Chondrocyte (in vitro differentiated cells): ENCODE measurements at places on chromosomes 13 and 19. TPM values are rescaled to one million over a fixed set of nuclear protein-coding genes. Genes with fewer than 3 reads are reported as not detected.

GRCh38 chr13:59780058-59780457 is 383.7 kb downstream of the DIAPH3 start:
- no peaks in the 10 kb centered on the region for H3K27me3 ChIP-seq
- H3K36me3 ChIP-seq, result no peaks in the 10 kb centered on the region

DNA sequence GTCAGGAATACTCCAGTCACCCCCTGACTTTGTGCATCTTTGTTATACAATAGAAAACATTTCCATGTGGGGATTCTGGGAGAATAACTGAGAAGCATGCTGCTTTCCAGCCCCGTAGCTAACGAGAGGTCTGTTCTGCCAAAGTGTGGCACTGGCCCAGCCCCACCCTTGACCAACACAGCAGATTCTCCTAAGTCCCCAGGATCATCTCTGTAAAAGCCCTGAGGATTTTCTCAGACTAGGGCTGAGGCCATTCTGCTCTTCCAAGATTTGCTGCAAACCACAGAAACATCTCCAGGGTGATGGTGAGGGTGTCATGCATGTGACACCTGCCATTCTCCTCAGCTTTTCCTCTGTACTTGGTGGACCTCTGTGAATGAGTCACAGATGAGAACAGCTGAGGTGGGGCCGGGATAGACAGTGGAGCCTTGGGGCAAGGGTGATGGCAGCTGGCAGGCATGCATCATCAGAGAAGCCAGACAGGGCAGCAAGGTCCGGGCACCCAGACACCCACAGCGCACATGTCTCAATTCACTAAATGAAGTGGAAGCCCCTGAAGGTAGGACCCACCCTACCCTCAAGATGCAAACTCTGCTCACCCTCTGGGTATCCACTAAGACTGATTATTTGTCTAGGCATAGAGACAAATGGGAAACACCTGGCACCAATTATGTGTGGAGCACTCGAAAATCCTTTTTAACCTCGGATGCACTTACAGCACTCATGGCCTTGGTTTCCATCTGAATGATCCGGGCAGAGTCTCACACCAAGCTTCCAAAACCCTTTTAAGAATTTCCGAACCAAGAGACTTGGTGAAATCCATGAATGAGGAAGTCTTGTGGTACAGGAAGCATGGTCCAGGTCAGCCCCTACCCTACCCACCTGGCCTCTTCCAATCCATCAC is 20.1 kb upstream of the DOCK9 start:
- no peaks in the 10 kb centered on the region for H3K36me3 ChIP-seq
- H3K4me1 ChIP-seq, result peaks cover 43% of the 10 kb centered on the region
- peak overlapping the region; percentile 55 for H3K27ac ChIP-seq
- H3K4me3 ChIP-seq, result no peak overlapping the region

GRCh38 chr13:109200556-109200955 is 571.1 kb downstream of the MYO16 start:
- no peak overlapping the region for H3K4me3 ChIP-seq
- H3K36me3 ChIP-seq, result no peaks in the 10 kb centered on the region
- H3K27me3 ChIP-seq, result no peaks in the 10 kb centered on the region

DNA sequence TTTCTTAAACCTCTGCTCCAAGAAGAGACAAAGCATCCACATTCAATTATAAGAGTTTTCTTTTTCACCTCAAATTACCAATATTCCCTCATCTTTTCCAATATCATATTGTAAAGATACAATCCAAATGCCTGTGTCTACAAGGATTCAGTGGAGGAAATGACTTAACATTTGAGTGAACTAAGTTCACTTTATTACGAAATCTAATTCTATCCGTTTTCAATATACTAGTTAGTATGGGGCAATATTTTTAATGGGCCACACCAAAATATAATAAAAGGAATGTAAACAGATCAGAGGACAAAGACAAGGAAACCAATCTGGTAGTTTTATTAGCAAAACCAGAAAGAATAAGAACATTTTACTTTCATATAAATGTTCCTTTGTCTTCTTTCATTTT is 136.0 kb downstream of the DCLK1 start:
- H3K36me3 ChIP-seq, result no peaks in the 10 kb centered on the region
- H3K4me1 ChIP-seq, result peaks cover 52% of the 10 kb centered on the region
- H3K27me3 ChIP-seq, result peaks cover 3% of the 10 kb centered on the region

DNA sequence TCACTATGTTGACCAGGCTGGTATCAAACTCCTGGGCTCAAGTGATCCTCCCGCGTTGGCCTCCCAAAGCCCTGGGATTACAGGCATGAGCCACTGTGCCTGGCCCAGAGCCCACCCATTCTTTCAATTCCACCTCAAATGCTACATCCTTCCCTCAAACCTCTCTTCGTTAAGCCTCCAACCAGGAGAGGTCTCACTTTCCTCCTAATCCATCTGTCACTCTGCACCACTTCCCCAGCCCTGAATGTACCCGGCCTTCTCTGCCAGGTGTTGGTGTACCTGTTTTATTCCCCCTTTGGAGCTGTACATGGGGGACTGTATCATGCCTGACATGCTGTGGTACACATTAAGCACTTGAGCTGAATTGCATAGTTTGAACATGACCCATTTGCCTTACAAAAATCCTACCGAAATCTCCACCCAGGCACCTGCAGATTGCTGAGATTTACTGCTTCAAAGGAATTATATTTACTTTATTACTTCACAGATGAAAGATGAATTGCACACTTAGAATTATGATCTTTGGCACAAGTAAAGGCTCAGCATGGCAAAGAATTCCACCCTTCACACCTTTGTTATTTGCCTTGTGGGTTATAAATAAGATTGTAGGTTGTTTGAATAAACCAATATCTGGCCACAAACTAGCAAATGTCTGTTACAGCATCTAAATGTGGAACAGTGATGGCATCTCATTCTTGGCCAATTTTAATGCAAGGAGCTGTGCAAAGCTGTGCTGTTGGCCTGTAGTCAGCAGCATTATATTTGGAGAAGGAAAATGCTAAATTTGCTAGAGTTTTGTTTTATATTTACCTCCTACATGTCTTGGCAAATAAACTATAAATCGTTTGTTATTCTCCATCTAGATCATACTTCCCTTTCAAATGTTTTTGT is 15.6 kb upstream of the WASF3 start:
- no peak overlapping the region for H3K27ac ChIP-seq
- H3K4me3 ChIP-seq, result no peak overlapping the region
- peaks cover 37% of the 10 kb centered on the region for H3K27me3 ChIP-seq
- H3K4me1 ChIP-seq, result peaks cover 10% of the 10 kb centered on the region

DNA sequence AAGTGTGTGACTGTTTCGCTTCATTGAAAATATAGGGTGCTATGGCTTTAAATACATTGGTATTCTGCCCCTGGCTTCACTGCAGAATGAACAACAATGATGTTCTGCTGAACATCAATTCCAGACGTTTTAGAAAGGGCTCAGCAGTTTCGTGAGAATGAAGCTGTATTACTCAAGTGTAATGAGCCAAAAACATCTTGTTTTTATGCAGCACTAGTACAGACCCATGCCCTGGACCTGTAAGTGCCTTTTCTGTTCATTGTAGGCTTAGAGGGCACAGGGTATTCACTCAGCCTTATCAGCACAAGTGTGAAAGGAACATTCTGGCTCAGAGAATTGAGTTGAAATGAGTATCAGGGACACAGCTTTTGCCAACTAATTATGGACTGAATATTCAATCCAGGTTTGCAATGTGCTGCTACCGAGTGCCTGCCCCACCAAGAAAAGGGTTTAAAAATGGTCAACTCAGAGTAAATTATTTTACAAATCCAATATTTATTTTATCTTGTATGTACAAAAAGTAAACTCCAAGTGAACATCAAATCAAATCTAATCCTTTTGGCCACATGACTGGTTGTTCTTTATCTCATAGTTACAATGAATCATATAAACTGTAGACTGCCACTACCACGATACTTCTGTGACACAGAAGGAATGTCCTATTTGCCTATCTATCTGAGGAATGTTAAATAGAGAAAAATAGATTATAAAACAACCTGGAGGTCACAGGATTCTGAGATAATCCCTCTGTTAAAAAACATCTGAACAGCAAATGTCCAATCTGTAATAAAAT is 362.8 kb downstream of the NALCN start:
- H3K27ac ChIP-seq, result no peak overlapping the region
- no peaks in the 10 kb centered on the region for H3K27me3 ChIP-seq
- H3K4me3 ChIP-seq, result no peak overlapping the region
- DNase-seq, result no peak
- H3K36me3 ChIP-seq, result peaks cover 42% of the 10 kb centered on the region

- peaks cover 20% of the 10 kb centered on the region for H3K36me3 ChIP-seq
- H3K4me1 ChIP-seq, result peaks cover 3% of the 10 kb centered on the region
- H3K4me3 ChIP-seq, result no peak within 1 kb of the TSS
- DNase-seq, result no peak
- H3K27ac ChIP-seq, result peak within 1 kb of the TSS; percentile 66
Measured at GRCh38 chr19:58395220-58395978, at the start of gene RNF225. TSS of gene RNF225 (plus strand) at chr19:58395656. CDS start at chr19:58396090, 434 bp downstream.

DNA sequence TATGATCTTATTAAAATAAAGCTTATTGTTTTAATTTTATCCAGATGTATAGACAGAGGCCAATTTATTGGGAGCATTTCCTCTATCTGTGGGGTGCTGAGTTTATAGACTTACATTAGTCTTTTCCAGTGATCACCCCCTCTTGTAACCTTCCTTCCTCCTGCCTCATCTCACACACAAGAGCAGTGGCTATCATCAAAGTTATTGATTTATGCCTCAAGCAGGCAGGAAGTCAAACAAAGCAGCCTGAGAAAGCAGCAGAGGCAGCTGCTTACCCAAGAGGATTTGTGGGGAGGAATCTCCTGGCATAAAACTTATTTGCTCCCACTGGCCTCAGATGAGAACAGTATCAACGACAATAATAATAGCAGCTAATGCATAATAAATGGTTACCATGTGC is 26.3 kb upstream of the DCLK1 start:
- no peak overlapping the region for H3K4me3 ChIP-seq
- peaks cover 8% of the 10 kb centered on the region for H3K36me3 ChIP-seq

DNA sequence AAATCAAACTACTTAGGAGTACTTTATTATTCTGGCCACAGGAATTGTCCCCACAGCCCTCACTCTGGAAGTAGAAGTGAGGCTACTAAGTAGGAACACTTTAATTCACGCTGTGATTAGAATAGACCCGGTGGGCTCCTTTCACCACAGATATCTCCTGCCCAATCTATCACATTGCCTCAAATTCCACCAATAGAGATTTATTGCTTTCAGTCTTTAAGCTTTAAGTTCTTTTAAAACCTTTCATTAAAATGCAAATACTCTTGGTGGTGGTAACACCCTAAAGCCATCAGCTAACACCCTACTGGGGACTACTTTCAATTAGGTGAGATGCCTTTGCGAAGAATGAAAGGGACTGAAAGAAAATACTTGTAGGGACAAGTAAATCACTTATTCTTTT is 181.9 kb downstream of the DACH1 start:
- H3K27me3 ChIP-seq, result peaks cover 2% of the 10 kb centered on the region
- no peak overlapping the region for H3K4me3 ChIP-seq
- H3K27ac ChIP-seq, result no peak overlapping the region
- H3K36me3 ChIP-seq, result no peaks in the 10 kb centered on the region
- no peak for DNase-seq

- H3K36me3 ChIP-seq, result no peaks in the 10 kb centered on the region
- H3K4me1 ChIP-seq, result peaks cover 8% of the 10 kb centered on the region
- H3K27me3 ChIP-seq, result peaks cover 5% of the 10 kb centered on the region
- H3K4me3 ChIP-seq, result no peak overlapping the region
- DNase-seq, result no peak
- no peak overlapping the region for H3K27ac ChIP-seq
Measured at GRCh38 chr19:35045667-35046300, 4.3 kb downstream of the HPN start.

ZNF573 gene
- total RNA-seq, result 6.9 to 12.7 TPM (median 9.7 TPM) in 3 replicates

TMEM238 gene
- 0.59 to 1.0 TPM (median 0.85 TPM) in 3 replicates for total RNA-seq

KLK14 gene
- total RNA-seq, result not detected in 3 replicates

CLEC4G gene
- total RNA-seq, result not detected in 3 replicates

MAMSTR gene
- total RNA-seq, result 1.6 to 2.9 TPM (median 1.7 TPM) in 3 replicates

TMEM86B gene
- total RNA-seq, result 1.4 to 1.5 TPM (median 1.4 TPM) in 3 replicates

KL gene
- 0.05 to 0.19 TPM (median 0.15 TPM) in 3 replicates for total RNA-seq
